ENCODE measurements at places on chromosomes 1 and 21.

GRCh38 chr1:67463298-67463955 lies 33.2 kb upstream of the SERBP1 start:
- DNase-seq = peak; percentile 11

- DNase-seq = peak; percentile 80
Observed at GRCh38 chr1:178093951-178094738, at the start of gene RASAL2. Gene RASAL2 (plus strand): TSS chr1:178094104. CDS start chr1:178094493, 389 bp downstream.

DNA sequence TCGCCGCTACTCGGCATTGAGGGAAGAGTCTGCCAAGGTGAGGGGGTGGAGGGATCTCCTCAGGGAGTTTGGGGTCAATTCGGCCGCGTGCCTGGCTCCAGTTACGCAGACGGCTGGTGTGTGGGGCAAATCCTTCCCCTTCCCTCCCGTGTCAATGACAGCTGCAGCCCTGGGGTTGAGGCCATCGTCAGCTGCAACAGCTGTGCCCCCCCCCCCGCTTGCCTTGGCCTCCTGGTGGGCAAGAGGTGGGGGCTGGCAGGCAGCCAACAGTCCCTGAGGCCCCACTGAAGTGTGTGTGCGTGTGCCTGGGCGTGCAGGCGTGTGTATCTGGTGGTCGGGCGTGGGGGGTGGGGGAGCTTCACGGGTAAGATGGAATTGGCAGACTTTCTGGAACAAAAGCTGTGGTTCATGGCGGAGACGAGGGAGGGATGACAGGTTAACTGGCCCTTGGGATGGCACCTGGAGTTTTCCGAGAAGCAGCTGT lies 25.6 kb downstream of the PPFIA4 start:
- no peak for DNase-seq

- DNase-seq = no peak
Observed at GRCh38 chr1:202061055-202061454, 50.7 kb downstream of the ELF3 start.

DNA sequence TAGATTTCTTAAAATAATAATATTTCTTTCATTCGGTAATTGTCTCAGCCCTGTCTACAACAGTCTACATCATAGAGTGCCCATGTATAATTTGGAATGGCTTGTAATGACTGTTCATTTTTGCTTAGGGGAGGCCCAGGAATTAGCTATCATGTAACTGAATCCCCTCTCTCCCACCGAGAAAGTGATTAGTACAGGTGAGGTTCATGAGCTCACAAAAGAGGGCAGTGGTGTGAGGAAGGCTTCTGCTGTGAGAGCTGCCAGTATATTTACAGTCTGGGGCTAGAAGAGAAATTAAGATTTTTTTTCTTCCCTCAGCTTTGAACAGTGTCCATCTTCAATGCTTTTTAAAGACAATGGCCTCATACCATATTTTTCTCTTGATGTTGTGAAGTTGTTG lies 340.7 kb downstream of the ADGRL2 start:
- DNase-seq = no peak

- peak; percentile 29 for DNase-seq
Observed at GRCh38 chr1:159829273-159829634, 2.6 kb downstream of the SLAMF8 start.

DNA sequence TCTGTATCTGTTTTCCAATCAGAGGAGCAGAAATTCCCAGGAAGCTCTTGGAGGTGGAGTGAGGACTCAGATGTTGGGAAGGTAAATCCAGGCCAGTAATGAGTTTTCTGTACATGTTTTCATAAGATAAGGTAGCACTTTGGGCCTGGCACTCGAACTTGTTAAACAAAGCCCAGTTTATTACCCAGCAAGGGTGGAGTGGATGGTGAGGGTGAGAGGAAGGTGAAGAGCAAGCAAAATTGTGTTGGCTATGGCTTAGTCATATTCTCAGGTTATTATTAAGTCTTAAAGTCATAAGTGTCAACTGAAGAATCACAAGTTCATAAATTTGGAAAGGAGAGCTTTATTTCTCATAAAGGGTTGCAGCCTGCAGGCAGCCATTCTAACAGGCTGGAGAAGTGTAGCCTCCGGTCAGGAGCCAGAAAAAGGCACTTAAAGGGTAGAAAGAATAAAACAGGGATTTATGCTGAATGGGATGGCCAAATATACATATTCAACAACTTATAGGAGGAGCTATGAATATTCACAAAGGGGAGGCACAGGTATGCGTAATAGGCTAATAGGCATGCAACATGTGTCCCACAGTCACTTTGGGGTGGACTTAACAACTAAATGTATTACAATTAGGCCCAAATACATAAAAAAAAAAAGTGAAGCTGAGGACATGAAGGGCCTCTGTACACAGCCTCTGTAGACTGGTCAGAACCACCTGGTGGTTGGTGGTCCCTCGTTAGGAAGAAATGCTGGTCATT lies 523.9 kb downstream of the LMO4 start:
- DNase-seq = no peak

DNA sequence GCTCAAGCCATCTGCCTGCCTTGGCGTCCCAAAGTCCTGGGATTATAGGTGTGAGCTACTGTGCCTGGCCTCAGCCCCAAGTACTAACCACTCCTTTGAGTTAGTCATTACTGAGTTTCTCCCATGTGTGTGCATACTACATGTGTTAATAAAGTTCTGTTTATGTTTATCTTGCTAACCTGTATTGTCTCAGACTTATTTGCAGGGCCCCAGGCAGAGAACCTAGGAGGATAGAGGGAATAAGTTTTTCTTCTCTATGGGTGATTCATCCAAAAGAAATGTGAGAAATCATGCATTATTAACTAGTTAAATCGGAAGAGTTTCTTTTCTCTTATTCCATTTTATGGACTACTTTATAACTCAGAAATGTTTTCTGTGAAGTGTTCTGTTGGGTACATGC lies 203.9 kb upstream of the CACYBP start:
- DNase-seq = peak; percentile 66

DNA sequence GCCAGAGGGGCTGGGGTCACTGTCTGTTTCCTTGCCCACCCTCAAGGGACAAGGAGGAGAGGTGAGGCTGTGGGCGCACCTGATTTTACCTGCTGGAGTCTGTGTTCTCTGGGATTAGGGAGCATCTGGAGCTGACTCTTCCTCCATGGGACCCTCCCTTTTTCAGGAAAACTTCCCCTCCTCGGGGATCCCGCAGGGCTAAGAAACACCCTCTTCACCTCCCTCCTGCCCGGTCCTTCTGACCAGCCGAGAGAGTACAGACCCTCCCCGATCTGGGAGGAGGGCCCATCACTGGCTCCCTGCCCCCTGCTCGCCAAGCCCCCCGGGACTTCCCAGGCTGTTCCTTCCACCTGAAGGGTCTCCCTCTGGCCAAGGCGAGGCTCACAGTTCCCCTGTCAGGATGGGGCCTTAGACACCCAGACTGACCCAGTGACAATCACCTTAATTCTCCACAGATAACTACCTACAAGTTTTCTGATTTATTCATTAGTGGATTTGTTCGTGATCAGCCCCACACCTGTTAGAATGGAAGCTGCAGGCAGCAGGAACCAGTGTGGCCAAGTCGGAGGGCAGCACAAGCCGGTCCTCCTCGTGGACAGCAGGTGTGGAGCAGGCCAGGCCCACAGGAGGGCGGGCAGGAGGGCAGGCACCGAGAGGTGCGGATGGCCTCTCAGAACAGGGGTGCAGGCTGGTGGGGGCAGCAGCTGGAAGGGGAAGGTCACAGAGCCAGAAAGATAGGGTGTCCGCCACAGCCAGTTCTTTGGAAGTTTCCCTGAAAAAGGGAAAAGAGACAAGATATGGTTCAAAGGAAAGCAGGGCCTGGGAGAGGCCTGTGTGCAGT lies 15.9 kb upstream of the SAMD11 start:
- DNase-seq = no peak

DNA sequence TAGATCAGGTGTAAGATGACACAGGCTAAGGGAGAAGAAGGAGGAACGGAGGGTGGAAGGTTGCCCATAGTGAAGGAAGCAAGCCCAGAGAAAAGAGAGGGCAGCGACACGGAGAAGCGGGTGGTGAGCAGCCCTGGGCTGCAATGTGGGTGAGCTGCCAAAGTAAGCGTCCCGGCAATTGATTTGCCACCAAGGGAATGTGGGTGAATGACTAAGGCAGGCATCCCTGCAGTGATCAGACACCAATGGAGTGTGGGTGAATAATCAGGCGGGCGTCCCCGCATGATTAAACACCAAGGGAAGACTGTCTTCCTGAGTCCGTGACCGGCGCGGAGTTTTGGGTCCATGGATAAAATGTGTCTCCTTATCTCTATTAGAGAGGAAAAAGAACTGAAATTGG lies 79.6 kb downstream of the UCHL5 start:
- no peak for DNase-seq

DNA sequence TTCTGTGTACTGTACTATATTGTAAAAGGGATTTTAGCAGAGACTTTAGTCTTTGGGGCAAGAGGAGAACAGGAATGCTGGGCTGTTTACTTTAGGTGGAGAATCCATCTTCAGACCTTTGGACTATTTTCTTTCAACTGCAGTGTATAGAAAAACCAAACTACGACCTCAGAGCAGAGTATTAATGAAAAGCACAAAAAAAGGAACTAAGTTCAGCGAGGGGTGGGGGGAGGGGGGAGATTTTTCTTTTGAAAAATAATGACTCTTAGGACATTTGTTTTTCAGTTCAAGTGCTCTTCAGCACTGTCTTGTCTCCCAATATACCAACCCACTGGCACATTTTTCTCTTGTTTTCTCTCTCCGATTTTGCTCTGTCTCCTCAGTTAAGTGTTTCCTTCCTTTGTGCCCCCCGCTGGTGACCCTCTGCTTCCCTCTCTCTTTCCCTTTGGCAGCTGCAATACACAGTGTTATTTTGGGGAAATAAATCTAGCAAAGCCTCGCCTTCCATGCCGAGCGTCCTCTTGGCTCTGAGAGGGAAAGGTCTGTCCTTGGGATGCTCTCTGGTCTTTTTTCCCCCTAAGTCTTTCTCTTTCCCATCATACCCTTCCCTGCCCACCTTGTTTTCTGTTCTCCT lies 44.8 kb downstream of the ACP6 start:
- DNase-seq = no peak

GRCh38 chr1:84117868-84118267 lies 26.2 kb upstream of the PRKACB start:
- DNase-seq = peak; percentile 36

- peak; percentile 16 for DNase-seq
Observed at GRCh38 chr1:79792219-79792930, 785.8 kb upstream of the ADGRL4 start.

DNA sequence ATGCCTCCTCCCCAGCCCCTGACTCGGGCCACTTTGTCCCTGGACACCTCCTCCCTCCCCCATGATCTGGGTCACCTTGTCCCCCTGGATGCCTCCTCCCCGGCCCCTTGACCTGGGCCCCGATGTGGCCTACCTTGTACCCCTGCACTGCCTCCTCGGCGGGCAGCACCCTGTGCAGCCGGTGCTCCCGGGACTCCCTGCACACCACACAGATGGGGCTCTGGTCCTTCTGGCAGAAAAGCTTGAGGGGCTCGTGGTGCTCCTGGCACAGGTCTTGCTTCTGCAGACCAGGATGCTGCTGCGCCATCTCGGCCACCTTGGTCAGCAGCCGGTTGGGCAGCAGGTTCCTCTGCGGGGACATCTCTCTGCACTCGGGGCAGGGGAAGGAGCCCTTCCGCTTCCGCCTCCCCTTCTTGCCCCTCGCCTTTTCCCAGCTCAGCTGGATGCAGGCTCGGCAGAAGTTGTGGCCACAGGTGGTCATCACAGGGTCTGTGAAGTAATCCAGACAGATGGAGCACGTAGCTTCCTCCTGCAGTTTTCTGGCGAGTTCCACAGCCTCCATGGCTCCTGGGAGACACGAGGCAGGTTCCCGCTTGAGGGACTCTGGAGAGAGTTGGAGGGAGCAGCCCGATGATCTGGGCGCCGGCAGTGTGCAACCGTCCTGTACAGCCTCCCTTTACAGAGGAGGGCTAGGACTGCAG lies 2.0 kb downstream of the TRIM17 start:
- DNase-seq = no peak

DNA sequence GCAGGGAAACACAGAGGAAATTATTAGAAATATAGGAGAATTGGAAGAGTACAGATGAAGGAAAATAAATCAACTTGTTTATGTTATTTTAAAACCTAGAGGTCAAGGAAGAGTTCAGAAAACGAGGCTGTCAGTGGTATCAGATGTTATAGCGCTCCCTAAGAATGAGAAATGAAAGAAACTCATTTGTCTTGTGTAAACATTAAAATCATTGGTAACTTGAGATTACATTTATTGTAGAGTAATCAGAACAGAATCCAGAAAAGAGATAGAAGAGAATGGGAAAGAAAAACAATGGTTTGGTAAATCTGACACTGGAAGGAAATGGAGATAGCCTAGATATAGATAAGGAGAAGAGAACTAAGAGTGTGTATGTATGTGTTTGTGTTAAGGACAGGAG lies 106.4 kb downstream of the ATF6 start:
- DNase-seq = no peak

- no peak for DNase-seq
Observed at GRCh38 chr21:17002594-17003257, 510.1 kb upstream of the CXADR start.

GRCh38 chr21:43283136-43283924 lies 114.5 kb downstream of the CRYAA start:
- no peak for DNase-seq

DNA sequence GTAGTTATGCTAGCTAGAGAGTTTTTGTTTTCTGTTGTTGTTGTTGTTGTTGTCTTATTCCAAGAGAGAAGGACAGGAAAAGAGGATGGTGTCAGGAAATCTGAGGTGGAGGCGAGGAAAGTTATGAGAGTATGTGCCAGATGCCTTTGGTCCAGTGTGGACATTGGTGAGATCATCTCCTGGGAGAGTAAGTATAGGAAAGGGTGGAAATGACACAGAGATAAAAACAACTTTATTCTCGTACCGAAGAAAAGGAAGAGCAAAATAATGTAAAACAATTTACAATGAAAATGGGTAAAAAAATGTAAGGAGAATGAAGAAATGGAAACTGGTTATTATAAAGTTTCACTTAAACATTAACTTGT lies 97.4 kb upstream of the ADGRL2 start:
- DNase-seq = peak; percentile 83

DNA sequence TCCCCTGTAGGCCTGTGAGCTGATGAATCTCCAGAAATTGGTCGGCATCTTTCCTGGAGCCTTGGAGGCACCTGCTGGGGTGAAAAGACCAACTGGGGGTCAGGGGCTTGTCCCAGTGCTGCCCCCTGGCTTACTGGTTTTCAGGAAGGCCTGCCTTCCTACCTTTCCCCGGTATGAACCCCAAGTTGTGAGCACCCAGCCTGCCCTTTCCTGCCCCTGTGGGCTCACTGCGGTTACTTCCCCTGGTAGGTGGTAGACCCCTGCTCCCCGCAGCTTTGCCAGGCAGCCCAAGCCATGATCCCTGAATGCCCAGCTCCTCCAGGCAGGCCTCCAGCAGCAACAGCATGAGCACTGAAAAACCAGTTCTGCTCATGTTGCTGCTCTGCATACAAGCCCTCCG lies 10.2 kb downstream of the DMRTB1 start:
- no peak for DNase-seq

DNA sequence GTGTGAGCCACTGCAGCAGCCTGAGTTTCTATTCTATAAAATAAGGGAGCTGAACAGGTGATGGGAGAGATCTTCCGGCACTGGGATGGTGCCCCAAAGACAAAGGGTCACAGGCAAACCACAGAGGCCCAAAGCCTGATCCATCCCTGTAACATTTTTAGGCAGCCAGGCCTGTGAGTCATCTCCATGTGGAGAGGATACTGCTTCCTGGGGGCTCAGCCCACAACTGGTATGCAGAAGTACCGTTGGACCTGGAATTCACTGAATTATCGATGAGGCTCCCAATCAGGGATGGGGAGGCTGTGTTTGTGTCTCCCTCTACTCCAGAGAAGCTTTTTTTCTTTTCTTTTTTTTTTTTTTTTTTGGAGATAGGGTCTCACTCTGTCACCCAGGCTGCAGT lies 48.8 kb upstream of the WASF2 start:
- peak; percentile 92 for DNase-seq

Measured in ELR (cell line).